H7 (cell line): ENCODE measurements at places on chromosomes 4 and X. TPM values are rescaled to one million over a fixed set of nuclear protein-coding genes. Genes with fewer than 3 reads are reported as not detected.

GRCh38 chr4:182141061-182141460 is 102.1 kb upstream of the TENM3 start:
- DNase-seq = peak; percentile 49

DNA sequence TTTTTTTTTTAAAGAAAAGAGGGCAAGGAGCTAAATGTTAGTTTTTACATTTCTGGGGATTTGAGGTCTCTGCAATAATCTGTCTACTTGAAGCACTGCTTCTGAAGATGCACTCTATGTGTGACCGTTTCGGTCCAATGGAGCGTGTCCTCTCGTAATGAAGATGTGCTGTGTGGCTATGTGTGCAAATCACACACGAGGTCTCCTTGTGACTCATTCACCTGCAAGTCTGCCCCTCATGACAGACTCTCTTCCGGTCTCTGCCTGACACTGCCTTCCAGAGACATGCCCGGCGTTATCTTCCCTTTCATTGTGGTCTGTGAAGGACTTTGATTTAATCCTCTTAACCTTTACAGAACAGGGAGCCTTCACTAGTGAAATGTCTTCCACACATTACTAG is 84.3 kb downstream of the TRAM1L1 start:
- DNase-seq = no peak

- DNase-seq = no peak
Observed at GRCh38 chr4:183633476-183634400, 25.2 kb downstream of the RWDD4 start.

The RHOXF2 gene
- total RNA-seq = not detected in 2 replicates

DNA sequence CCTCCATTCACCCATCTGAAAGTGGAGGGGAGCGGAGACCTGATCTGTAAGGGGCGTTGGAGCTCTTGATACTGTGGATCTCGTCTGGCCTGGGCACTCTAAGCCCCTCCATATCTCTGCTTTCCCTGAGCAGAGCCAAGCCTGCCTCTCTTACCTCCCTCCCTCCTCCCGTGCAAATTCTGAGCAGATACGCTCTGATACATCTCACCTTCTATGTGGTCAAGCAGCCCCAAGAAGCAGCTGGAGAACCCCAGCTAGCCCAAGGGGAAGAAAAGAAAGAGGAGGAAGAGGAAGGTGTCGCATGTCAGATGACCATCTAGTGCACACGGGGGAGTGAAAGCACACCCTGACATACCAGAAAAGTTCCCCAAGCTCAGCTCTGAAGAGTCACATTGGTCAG is 1.9 kb upstream of the DGAT2L6 start:
- DNase-seq = no peak

GRCh38 chr4:85607624-85608023 is 132.7 kb downstream of the ARHGAP24 start:
- DNase-seq = no peak

- peak; percentile 1 for DNase-seq
Observed at GRCh38 chrX:127138218-127138617, 318.7 kb downstream of the PRR32 start.

DNA sequence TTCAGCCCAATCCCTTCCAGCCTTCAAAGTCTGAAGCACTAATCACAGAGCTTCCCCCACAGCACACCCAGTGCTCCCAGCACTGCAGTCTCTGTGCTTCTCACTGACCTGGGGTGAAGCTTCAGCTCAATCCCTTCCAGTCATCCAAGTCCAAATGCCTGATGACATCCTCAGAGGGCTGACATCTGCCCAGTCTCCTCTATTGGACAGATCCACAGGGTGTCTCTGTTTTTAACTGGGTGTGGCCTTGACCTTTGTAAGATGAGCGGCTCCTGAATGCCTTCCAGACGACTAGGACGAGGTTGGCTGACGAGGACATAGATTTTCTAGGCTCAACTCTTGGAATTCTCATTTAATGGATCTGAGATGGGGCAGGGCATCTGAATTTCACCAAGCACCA is 7.6 kb upstream of the SLC2A9 start:
- no peak for DNase-seq

The PASD1 gene
- total RNA-seq = not detected in 2 replicates

DNA sequence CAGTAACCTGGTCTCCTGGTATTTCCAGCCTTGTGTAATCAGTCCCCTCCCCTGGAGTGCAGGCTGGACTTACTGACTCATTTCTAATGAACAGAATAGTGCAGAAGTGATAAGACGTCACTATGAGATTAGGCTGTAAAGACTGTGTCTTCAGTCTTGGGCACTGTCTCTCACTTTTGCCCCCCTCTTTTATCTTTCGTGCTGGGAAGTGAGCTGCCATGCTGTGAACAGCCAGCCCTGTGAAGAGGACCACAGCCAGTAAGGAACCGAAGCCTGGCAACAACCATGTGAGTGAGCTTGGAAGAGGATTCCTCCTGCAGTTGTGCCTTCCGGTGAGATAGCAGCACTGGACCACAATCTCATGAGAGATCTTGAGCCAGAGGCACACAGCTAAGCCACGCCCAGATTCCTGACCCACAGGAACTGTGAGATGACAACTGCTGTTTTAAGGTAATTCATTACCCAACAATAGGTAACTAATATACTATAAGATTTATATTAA is 67.5 kb upstream of the GPR34 start:
- peak; percentile 42 for DNase-seq

The PRMT9 gene
- 11.7 and 12.7 TPM in 2 replicates for total RNA-seq
